ENCODE measurements at places on chromosomes 6 and 20.
A peak's percentile ranks its signal among the peaks of the same experiment; 100 is the strongest.

DNA sequence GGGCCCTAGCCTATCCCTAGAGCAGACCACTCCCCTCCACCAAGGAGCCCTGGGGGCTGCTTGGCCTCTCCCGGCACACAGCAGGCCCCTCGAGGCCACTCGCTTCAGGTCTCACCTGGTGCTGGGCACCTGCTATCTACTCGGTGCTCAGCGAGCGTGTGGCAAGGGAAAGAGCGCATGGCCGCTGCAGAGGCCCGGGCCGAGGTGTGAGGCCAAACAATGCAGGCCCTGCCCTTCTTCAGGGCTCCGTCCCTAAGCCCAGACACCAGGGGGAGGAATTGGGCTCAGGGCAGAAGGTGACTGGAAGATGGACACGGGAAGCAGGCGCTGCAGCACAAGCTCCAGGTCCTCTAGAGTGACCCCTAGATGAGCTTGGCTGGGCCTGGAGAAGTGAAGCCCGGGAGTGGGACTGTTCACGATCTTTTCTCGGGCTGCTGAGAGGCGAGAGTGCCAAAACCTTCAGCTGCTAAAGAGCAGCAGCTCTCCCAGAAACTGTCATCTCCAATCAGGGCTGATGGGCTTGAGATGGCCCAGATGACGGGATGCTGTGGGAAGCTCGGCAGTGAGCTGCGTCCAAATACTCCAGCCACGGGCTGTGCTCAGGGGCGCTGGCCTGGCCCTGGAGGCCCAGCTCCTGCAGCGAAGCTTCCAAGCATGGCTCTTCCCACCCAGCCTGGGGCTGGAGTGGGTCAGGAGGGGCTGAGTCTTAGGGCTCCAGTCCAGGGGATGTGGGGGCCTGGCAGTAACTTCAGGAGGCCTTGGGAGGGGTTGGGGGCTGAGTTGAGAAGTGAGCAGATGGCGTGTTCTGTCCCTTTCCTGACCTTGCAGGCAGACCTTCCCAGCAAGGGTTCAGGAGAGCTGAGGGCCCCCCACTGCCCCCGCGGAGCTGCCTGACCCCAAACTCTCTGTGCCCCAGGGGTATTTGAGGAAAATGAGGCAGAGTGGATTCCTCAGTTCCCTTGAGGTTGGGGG is 43.7 kb downstream of the APCDD1L start:
- no peak for DNase-seq

DNA sequence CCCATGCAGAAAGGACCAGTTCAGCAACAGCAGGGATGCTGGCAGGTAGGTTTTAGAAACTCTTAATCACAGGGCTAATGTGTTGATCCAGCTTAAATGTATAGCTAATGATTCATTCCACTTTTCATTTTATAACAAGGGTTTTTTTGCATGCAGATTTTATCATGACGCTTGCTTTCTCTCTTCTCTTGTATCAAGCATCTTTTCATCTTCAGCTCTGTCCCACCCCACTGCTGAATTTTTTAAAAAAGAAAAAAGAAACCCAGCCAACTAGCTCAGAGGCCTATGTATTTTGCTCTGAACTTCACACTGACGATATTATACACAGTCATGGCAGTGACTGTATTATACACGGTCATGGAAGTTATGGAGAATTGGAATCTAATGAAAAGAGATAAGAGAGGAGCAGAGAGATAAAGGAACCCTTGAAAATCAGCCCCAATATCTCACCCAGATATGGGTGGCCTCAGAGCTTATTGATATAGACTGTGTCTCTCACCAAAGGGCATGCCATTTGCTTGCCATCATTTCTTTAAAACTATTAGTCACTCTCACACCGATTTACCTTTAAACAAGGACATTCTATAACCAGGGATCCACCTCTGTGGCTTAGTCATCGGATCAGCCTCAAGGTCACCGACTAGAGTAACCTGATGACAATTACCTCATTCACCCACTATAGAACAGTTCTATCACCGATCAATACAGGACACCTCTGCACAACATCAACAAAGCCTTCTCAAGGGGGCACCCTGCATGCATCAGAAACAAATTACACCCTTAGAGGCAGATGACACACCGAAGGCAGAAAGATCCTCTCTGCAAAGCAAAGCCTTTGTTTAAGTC is 222.0 kb downstream of the ATXN1 start:
- DNase-seq = no peak

GRCh38 chr6:617456-618100 is 39.3 kb downstream of the HUS1B start:
- DNase-seq = no peak

GRCh38 chr20:12970372-12970821 is 38.4 kb upstream of the SPTLC3 start:
- DNase-seq = no peak

DNA sequence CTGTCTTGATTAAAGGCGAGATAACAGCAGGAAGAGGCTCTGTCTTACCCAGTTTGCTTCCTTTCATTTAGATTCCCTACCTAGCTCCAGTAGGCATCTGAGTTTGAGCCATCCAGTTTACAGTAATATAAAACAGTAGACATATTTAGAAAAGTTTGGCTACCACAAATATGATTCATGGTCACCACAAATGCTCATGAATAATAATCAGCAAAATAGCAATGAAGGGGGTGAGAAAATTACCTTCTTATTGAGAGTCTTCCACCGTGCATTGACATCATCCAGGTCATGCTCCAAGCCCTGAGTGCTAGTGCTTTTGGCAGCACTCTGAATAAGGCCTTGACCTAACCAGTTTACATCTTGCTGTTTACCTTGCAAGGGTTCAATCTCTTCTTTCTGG is 106.2 kb downstream of the DST start:
- no peak for DNase-seq

- peak; percentile 29 for DNase-seq
These were observed 901 bp upstream of the TRIM26 start for GRCh38 chr6:30213957-30214656.

DNA sequence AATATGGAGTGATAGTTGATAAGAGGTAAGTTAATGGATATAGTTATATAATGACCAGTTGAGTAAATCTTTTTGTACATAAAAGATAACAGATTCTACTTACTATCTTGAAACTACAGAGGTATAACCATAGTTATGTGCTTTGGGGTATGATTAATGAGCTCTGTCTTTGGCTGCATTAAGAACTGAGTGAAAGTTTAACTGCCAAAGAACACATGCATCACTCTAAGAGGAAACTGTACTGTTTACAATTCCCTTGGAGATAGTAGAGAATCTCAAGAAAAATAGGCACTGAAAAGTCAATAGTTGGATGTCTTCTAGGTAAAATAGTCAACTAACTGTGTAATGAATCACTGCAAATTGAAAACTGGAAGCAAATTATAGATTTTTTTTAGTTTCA is 1129.5 kb downstream of the EPHA7 start:
- no peak for DNase-seq

GRCh38 chr20:40245829-40246228 is 443.2 kb downstream of the MAFB start:
- DNase-seq = no peak

DNA sequence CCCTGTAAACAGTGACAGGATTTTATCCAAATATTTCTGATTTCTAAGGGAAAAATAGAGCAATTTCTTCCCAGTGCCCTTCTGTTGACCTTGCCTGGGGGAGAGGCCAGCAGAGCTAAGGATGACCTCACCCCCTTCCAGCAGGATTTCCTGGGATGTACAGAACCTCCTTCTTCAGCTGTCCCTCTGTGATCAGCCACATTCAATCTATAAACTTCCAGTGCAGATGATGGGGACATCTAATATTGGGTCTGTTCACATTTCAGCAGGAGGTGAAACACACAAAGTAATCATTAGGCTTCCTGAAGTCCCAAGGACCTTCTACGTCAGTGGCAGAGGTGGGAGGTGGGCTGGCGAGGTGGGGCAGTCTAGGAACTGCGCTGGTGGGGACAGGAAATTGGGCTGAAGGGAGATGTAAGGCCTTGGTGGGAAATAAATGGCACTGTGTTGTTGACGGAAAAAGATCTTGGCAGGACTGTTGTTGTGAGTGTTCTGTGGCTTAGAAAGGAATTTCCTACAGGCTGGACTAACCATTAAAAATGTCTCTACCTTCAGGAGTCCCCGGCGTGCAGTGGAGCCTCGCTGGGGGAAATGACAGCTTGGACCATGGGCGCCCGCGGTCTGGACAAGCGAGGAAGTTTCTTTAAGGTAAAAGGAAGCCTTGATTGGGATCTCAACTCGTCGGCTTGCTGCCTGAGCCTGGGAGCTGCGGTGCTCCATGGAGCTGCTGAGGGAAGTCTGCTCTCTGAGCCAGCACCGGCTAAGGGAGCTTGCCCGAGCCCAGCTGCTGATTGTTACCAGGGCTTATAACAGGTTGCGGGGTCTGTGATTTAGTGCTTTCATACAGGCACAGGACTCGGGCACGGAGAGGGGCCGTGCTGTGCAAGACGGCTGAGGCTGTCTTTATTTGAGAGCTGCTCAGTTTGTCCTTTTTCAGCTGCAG is 127.9 kb upstream of the NAA20 start:
- no peak for DNase-seq

DNA sequence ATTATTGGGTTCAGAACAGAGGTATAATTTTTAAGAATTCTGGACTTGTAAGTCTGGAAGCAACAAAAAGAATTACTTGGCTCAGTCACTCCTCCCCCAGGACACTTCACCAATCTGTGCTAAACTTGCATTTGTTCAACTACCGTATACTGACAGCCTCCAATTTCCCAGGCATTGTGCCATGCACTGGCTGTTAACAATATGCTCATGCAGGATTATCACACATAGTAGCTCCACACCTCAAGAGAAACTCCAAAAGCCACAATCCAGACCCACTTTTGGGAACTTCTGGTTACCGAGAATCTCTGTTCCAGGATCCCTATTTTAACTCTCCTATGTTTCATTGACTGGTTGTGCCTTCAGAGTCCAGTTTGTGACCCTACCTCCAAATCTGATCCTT is 7.7 kb downstream of the ADGRF1 start:
- DNase-seq = no peak
